ENCODE measurements at places on chromosomes 1 and 21. TPM values are rescaled to one million over a fixed set of nuclear protein-coding genes. Genes with fewer than 3 reads are reported as not detected.

GRCh38 chr1:89523572-89524368 lies 859 bp upstream of the LRRC8B start:
- no peaks in the 10 kb centered on the region for H3K4me1 ChIP-seq
- H3K36me3 ChIP-seq = no peaks in the 10 kb centered on the region
- no peaks in the 10 kb centered on the region for H3K27me3 ChIP-seq
- no peak for DNase-seq

GRCh38 chr1:157723157-157723556 lies 22.6 kb upstream of the FCRL3 start:
- no peak for DNase-seq
- H3K4me1 ChIP-seq = no peaks in the 10 kb centered on the region
- H3K27me3 ChIP-seq = no peaks in the 10 kb centered on the region
- H3K4me3 ChIP-seq = no peak overlapping the region
- H3K27ac ChIP-seq = no peak overlapping the region
- peaks cover 7% of the 10 kb centered on the region for H3K36me3 ChIP-seq

DNA sequence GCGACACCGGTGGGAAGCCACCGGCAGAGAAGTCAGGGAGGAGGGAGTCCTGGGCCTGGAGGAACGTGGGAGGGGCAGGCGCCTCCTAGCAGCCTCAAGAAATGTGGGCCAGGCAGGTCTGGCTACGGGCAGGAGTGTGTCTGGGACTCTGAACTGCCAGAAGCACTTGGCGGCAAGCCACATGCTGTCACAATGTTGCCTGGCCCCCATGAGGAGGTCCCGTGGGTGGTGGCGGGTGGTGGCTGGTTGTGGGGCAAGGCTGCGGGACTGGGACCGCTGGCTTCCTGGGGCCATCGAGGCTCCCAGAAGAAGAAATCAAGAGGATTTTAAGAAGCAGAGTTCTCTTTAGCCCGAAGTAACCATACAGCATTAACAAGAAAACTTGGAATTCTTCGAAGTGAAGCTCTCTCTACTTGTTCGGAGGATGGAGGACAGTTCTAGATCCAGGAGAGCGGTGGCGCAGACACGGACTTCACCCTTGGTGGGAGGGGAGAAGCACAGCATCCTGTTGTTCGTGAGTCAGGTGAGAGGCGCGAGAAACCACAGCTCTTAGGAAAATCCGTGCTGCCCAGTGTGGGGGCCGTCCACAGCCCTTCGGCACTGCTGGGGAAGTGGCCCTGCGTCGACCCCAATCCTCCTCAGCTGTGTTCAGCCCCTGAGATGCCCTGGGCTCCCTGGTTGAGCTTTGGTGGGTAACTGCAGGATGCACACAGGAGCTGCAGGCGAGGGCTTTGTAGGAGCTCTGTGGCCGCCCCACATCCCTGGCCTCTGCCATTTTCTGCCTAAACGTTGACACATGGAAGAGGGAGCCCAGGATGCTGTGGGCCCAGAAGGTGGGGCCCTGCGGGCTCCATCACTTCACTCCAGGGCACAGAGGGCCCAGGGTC lies 12.4 kb downstream of the SKI start:
- H3K27me3 ChIP-seq = no peaks in the 10 kb centered on the region
- no peak for DNase-seq
- H3K27ac ChIP-seq = no peak overlapping the region
- H3K4me3 ChIP-seq = no peak overlapping the region
- H3K4me1 ChIP-seq = peaks cover 16% of the 10 kb centered on the region
- no peaks in the 10 kb centered on the region for H3K36me3 ChIP-seq

DNA sequence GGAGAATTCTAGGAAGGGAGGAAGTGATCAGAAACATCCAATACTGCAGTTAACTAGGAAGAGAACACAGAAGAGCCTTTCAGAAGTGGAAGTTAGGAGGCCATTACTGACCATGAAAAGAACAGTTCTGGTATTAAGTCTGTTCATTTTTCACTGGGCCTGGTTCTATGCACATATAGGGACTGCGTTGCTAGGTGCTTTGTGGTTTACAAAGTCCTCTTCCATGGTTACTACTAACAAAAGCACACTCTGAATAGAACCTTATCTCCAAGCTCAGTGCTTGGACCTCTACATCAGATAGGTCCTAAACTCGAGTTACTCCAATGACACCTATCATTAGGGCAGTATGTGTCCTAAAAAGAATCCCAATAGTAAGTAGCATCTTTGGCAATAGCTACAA lies 75.4 kb downstream of the RPAP2 start:
- no peak overlapping the region for H3K27ac ChIP-seq
- no peak for DNase-seq
- H3K4me3 ChIP-seq = no peak overlapping the region

DNA sequence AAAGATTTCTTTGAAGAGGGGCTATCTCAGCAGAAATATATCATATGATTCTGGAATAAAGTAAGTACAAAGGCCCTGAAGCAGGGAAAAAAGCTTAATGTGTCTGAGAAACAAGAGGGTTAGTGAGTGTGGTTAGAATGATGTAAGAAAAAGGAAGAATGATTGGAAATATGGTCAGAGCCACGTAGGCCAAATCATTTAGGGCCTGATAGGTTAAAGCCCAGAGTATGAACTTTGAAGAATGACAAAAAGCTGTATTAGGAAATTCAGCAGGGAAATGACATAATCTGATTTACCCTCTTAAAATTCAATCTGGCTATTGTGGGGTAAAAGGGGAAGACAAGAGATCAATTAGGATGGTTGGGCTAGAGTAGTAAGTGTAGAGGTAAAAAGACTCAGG lies 69.0 kb upstream of the MUTYH start:
- H3K4me3 ChIP-seq = no peak overlapping the region
- no peaks in the 10 kb centered on the region for H3K4me1 ChIP-seq
- no peak for DNase-seq
- no peaks in the 10 kb centered on the region for H3K27me3 ChIP-seq
- H3K36me3 ChIP-seq = no peaks in the 10 kb centered on the region

- no peaks in the 10 kb centered on the region for H3K36me3 ChIP-seq
- no peak overlapping the region for H3K4me3 ChIP-seq
- DNase-seq = no peak
- H3K4me1 ChIP-seq = 0 out of 2 replicates have a peak, but pooled peaks cover 5% of the 10 kb centered on the region
- no peaks in the 10 kb centered on the region for H3K27me3 ChIP-seq
Observed at GRCh38 chr21:21929789-21930188, 931.6 kb downstream of the NCAM2 start.

DNA sequence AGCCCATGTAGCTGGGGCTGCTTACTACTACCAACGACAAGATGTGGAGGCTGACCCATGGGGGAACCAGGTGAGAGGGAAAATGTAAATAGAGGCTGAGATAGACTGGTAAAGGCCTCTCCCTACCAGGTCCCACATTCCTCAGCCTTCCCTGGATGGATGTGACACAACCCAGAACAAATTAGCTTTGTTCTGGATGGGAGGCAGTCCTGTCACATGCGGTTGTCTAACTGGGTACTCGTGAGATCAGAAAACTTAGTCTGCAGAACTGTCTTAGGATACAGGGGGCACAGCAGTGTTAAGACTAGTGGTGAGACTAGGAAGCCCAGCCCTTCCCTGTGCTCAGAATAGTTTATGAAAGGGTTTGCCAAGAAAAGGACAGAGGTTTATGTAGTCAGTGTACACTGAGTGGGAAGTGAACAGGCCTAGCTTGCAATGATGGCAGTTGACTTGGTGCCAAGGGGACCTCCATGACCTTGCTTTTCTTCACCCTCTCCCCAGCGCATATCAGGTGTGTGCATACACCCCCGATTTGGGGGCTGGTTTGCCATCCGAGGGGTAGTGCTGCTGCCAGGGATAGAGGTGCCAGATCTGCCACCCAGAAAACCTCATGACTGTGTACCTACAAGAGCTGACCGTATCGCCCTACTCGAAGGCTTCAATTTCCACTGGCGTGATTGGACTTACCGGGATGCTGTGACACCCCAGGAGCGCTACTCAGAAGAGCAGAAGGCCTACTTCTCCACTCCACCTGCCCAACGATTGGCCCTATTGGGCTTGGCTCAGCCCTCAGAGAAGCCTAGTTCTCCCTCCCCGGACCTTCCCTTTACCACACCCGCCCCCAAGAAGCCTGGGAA lies 8.4 kb downstream of the MMACHC start:
- DNase-seq = no peak
- H3K4me1 ChIP-seq = no peaks in the 10 kb centered on the region
- no peaks in the 10 kb centered on the region for H3K27me3 ChIP-seq
- H3K27ac ChIP-seq = no peak overlapping the region
- H3K4me3 ChIP-seq = no peak overlapping the region
- peaks cover 40% of the 10 kb centered on the region for H3K36me3 ChIP-seq

DNA sequence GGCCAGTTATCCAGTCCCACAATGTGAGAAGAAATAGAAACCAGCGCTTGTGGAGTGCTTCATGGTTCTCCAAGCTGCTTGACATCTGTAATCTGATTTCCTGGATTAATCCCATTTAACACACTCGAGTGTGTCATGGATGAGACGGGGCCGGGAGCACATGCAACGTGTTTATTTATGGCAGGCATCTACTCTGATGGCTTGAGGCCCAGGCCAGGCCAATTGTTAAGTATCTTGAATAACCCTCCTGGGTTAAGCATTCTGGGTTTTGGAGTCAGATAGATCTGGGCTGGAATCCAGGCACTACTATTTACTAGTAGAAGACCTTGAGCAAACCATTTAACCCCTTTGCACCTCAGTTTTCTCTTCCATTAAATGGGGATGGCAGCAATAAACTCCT lies 37.5 kb upstream of the LAPTM5 start:
- H3K4me1 ChIP-seq = no peaks in the 10 kb centered on the region
- H3K36me3 ChIP-seq = no peaks in the 10 kb centered on the region
- no peak overlapping the region for H3K27ac ChIP-seq
- DNase-seq = no peak

DNA sequence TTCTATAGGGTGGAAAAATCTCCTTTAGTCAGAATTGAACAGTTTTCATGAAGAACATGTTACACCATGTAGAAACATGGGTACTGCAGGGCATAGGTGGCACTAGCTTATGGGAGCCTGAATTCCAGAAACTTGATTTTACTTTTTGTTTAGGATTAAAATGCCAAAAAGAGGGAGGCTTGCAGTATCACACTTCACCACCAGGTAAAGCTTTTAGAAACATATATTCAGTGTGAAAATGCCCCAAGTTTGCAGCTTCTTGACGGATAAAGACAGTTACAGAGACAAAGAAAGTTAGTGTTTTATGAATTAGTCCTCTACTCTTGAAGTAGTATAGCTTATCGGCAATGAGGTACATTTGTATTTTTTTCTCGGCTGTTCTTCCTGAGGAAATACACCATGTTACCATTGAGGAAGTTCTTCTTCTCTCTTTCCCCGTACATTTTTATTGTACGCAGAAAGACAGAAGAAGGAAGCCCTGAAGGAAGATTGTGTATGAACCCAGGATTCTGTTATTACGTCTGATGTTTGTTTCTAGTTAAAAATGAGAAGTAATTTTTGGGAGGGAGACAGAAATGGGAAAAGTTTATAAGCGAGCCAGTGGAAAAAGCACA lies 66.1 kb downstream of the PBX1 start:
- peaks cover 6% of the 10 kb centered on the region for H3K4me1 ChIP-seq
- H3K36me3 ChIP-seq = no peaks in the 10 kb centered on the region
- no peak overlapping the region for H3K27ac ChIP-seq
- no peak overlapping the region for H3K4me3 ChIP-seq
- no peak for DNase-seq
- no peaks in the 10 kb centered on the region for H3K27me3 ChIP-seq

The UBL4B gene
- polyA plus RNA-seq = 0.11 TPM

The STXBP3 gene
- 3.5 TPM for polyA plus RNA-seq

The TACSTD2 gene
- 0.85 TPM for polyA plus RNA-seq

The CDA gene
- polyA plus RNA-seq = 11.3 TPM

The FCMR gene
- polyA plus RNA-seq = 0.47 TPM

The PAQR6 gene
- polyA plus RNA-seq = 20.2 TPM

The FCER1G gene
- 1.6 TPM for polyA plus RNA-seq

The SZRD1 gene
- 108 TPM for polyA plus RNA-seq

The NOS1AP gene
- 2.4 TPM for polyA plus RNA-seq

The C1orf167 gene
- polyA plus RNA-seq = 0.70 TPM

The LENEP gene
- not detected for polyA plus RNA-seq

The AGMAT gene
- 4.5 TPM for polyA plus RNA-seq
